Suprapubic skin (tissue), 4 donors: ENCODE measurements at places on chromosomes 7 and 10. TPM values are rescaled to one million over a fixed set of nuclear protein-coding genes. Genes with fewer than 3 reads are reported as not detected.

CDHR3 gene
- total RNA-seq, result 3.0 TPM

TAS2R4 gene
- 6.0 TPM for total RNA-seq

FAM221A gene
- total RNA-seq, result 14.5 TPM

TDRD1 gene
- total RNA-seq, result 0.17 TPM

BAMBI gene
- total RNA-seq, result 10.6 TPM

BRAT1 gene
- 72.9 TPM for total RNA-seq

SFTPA2 gene
- total RNA-seq, result not detected

LIPF gene
- not detected for total RNA-seq

EPHB6 gene
- 299 TPM for total RNA-seq

CLDN12 gene
- 18.3 TPM for total RNA-seq

PRSS37 gene
- not detected for total RNA-seq

PTPN20 gene
- 3.2 TPM for total RNA-seq

VWA2 gene
- total RNA-seq, result 31.0 TPM

TET1 gene
- 0.98 TPM for total RNA-seq

MUC12 gene
- total RNA-seq, result not detected

FAM25G gene
- 31.5 TPM for total RNA-seq

ANKRD1 gene
- total RNA-seq, result not detected

C10orf105 gene
- total RNA-seq, result not detected

GIMAP2 gene
- total RNA-seq, result 2.0 TPM

ANXA8L1 gene
- total RNA-seq, result 313 TPM

C1QL3 gene
- total RNA-seq, result not detected

ANKRD61 gene
- total RNA-seq, result not detected

NME8 gene
- total RNA-seq, result not detected

UTF1 gene
- total RNA-seq, result not detected
